ENCODE measurements at places on chromosomes 11 and 22. TPM values are rescaled to one million over a fixed set of nuclear protein-coding genes. Genes with fewer than 3 reads are reported as not detected.
A peak's percentile ranks its signal among the peaks of the same experiment; 100 is the strongest.

GRCh38 chr11:14073849-14074476, 111.4 kb downstream of the SPON1 start:
- DNase-seq = peak; percentile 70

DNA sequence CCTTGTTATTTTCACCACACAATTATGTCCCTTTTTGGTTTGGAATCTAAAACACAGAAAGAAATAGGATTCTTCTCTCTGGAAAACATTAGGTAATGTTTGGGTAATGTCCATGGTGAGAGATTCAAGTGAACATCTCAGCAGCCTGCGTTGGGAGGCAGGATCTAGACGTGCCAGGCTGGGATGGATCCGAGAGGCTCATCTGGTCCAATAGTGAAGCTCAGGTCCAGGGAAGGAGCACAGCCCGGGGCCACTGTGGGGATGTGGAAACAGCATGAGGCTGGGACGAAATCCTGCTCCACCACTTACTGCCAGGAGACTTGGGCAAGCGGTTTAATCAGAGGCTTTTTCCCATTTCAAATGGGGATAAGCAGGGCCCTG, 109.9 kb downstream of the CSNK2A3 start:
- peak; percentile 47 for DNase-seq

DNA sequence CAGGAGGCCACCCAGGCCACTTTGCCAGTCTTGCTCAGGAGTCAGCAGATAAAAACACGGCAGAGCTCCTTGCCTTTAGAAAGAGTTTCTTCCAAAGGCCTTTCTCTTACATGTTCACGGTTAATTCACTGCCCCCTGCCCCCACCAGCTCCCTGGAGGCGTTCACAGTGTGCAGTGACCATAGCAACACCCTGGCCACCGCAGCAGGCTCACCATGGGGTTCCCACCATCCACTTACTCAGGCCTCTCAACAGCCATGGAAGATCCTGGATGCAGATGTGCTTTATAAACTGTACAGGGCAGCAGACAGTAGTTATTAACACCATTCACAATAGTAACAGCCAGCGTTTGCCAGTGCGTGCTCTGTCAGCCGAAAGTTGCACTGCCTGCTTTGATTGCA, 10.6 kb upstream of the MYO7A start:
- no peak for DNase-seq

DNA sequence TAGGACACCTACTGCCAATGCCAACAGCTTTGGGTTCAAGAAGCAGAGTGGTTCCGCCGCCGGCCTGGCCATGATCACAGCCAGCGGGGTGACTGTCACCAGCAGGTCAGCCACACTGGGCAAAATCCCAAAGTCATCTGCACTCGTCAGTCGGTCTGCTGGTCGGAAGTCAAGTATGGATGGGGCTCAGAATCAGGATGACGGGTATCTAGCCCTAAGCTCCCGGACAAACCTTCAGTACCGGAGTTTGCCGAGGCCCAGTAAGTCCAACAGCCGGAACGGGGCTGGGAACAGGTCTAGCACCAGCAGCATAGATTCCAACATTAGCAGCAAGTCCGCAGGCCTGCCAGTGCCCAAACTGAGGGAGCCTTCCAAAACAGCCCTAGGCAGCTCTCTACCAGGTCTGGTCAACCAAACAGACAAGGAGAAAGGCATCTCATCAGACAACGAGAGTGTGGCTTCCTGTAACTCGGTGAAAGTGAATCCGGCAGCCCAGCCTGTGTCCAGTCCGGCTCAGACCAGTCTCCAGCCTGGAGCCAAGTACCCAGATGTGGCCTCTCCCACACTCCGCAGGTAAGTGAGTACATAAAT, 115.1 kb downstream of the DBX1 start:
- no peak for DNase-seq

DNA sequence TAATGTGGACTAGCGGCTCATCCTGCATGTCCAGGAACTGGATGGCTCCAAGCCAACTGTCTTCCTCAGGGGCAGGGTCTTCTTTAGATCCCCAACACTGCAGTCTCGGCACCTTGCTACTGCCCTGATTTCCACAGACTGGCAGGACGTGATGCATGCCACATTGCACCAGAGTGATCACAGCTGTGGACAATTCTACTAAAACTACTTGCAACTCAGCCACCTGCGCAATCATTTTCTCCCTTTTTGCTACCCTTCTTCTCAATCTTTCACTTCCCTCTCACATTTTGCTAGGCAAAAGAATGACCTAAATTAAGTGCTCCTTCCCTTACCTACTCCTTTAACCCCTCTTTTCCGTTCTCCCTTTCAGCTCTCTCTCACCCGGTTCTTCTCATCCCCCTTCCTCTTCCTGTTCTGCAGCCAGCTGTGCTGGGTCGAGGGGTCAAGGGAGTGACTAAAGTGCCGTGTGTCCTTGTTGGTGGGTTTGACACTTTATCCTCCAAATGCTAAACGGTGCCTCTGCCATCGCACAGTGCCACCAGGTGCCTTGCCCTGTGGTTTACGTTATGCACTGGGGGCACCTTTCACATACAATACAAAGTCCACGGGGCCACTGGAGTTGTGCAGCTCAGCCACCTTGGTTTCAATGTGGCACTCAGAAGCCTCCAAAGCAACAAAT, 11.5 kb upstream of the PEX26 start:
- DNase-seq = no peak

DNA sequence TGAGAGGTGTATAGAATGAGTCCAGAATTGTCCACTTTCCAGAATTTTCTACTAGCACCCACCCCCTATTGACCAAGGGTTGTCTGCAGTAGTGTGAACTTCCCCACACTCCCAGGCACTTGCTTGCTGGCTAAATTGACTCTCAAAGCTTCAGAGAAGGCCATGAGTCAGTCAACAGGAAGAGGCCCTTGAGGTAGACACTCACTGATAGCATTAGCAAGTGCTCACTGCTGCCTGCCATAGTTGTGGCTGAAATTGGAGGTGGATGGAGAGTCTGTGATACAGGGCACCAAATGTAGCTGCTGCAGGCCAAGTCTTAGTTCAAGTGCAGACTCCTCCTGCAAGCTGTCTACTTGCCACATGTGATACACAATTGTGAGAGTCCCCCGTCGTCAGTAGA, 156.8 kb downstream of the SPON1 start:
- DNase-seq = no peak

GRCh38 chr11:62552485-62553079, 6.0 kb upstream of the AHNAK start:
- no peak for DNase-seq

DNA sequence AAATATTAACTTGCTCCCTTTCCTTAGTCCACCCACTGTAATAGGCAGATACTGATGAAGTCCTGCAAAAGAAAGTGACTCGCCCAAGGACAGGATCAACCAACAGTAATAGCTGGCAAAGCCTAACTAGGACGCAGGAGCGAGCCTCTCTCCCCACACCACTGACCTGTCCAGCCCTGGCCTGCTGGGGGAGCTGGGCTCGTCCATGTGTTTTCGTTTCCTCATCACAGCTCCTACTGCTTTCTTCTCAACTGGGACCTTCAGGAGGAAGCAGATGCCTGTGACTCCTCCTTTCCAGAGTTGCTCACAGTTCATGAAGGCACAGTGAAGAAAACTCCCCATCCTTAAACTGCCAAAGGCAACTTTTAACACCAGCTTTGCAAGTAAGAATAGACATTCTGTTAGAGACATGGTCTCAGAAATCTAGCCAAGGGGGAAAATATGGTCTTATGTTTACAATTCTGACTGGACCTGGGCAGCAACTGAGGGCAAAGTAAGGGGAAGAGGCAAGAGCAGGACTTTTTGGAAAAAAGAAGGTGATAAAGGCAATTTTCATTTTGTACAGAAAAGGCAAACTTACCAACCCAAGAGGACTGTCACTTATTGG, 11.6 kb upstream of the GPHA2 start:
- no peak for DNase-seq

- no peak for DNase-seq
Observed at GRCh38 chr11:61068581-61068980, 33.7 kb upstream of the CD5 start.

- DNase-seq = no peak
Observed at GRCh38 chr11:128297091-128297651, 290.2 kb downstream of the ETS1 start.

GRCh38 chr22:42895541-42895981, 38.5 kb upstream of the ARFGAP3 start:
- no peak for DNase-seq

GRCh38 chr11:45590743-45591142, 74.7 kb downstream of the CHST1 start:
- no peak for DNase-seq

GRCh38 chr11:67352546-67353316, 615 bp downstream of the POLD4 start:
- no peak for DNase-seq

- no peak for DNase-seq
Observed at GRCh38 chr11:95148406-95148805, 58.8 kb downstream of the ENDOD1 start.

DNA sequence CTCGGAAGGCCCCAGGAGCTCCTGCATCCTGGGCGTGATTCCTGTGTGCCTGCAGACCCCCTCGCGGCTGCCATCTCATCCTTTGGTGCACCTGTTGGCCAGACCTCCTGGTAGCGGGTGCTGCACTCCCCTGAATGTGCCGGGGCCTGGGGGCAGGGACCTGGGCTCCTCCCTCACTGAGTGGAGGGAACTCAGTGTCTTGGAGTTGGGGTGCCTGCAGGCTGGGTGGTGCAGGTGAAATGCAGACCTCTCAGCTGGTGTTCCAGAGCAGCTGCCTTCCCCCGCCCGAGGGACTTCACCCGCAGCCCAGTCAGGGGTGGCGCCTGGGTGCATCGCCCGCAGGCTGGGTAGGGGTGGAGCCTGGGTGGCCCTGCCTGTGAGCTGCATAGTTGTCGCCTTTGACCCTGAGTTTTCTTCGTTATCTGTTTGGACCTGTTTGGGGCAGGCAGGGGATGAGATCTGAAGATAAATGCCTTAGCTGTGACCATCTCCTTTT, 31.4 kb downstream of the LRP5 start:
- DNase-seq = no peak

- DNase-seq = no peak
Observed at GRCh38 chr11:13421561-13421960, 41.5 kb downstream of the BTBD10 start.

DNA sequence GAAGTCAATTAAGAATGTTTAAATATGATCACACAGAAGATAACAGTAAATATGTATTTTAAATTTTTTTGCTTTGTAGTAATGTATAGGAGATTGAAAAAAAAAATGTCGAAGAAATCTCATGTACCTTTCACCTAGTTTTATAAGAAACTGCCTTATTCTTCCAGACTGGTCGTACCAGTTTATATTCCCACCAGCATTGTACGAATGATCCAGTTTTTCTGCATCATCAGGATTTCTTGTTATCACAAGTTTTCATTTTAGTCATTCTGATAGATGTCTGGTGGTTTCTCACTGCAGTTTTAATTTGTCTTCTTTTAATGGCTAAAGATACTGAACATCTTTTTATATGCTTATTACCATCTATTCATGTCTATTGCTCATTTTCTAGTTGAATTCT, 101.8 kb upstream of the CTSC start:
- DNase-seq = no peak

GRCh38 chr11:104129145-104129544, 34.8 kb downstream of the PDGFD start:
- no peak for DNase-seq

DNA sequence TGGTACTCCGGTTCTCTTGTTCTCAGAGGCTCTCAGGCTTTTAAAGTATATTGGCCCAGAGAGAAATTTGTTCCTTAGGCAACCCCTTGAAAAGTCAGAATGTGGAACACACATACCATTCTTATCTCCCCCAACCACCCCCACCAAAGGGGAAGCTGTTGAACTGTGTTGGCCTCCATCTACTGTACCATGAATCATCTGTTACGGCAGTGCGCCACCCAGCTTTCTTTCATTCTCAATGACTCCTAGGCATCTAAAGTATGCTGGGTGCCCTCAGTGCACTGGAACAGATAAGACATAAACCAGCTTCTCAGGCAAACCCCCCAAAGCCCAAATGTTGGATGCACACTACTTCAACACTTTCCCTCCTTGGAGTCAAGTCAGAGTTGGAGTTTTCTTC, 696.2 kb upstream of the TENM4 start:
- no peak for DNase-seq

GRCh38 chr11:96337541-96338431, 5.2 kb downstream of the MAML2 start:
- DNase-seq = no peak

- no peak for DNase-seq
Observed at GRCh38 chr11:111846636-111847035, 24.7 kb downstream of the ALG9 start.

DNA sequence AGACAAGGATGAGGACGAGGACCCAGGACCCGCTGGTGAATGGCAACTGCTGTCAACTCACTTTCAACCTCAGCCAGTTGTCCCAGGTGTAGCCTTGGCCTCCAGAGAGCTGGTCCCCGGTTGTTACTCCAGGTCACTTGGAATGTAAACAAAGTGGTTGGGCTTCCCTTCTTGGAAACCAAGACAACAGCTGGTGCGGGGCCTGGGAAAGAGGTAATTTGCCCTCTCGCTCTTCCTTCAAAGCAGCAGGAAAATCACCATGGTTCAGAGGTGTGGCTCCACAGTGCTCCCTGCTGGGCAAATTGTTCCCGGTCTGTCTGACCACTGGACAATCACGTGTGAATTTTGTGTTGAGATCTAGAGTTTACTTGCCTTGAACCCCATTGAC, 15.0 kb downstream of the SLC1A2 start:
- no peak for DNase-seq

GRCh38 chr11:120254788-120255518, 15.0 kb downstream of the POU2F3 start:
- no peak for DNase-seq

GRCh38 chr22:38350444-38351359, 33.5 kb upstream of the CSNK1E start:
- DNase-seq = no peak

DNA sequence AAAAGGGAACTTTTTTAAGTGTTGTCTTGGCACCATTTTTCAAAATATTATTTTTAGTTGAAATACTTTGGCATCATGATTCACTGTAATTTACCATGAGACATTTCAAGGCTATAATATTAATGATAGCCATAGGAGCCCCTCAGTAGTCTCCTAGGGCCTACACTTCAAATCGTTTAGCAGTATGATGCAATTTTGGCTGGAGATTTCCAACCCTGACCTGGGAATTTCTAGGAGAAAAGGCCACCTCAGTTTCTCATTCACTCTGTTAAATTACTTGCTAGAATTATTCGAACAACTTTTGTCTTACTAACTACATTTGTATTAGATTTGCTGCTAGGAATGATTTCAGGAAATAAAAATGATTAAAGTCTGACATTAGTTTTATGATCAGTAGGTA, 1610.9 kb upstream of the RAG2 start:
- no peak for DNase-seq

- DNase-seq = no peak
Observed at GRCh38 chr11:3046190-3046589, 11.0 kb downstream of the CARS1 start.

FGF3 gene
- polyA plus RNA-seq = not detected

PKDREJ gene
- polyA plus RNA-seq = 0.67 TPM

KDM4E gene
- 0.06 TPM for polyA plus RNA-seq

SLC7A4 gene
- polyA plus RNA-seq = 0.81 TPM

C22orf23 gene
- polyA plus RNA-seq = 10.2 TPM

MFNG gene
- 7.3 TPM for polyA plus RNA-seq

SCGB1C1 gene
- polyA plus RNA-seq = 0.34 TPM

TMEM86A gene
- 3.8 TPM for polyA plus RNA-seq

NLRP14 gene
- not detected for polyA plus RNA-seq

OR51S1 gene
- not detected for polyA plus RNA-seq

AQP11 gene
- polyA plus RNA-seq = 1.6 TPM

CYB5R2 gene
- 8.1 TPM for polyA plus RNA-seq

DBX1 gene
- 5.3 TPM for polyA plus RNA-seq

FERMT3 gene
- 7.4 TPM for polyA plus RNA-seq

UBQLNL gene
- 0.18 TPM for polyA plus RNA-seq

PGA5 gene
- 1.7 TPM for polyA plus RNA-seq

SCGB2A2 gene
- not detected for polyA plus RNA-seq
